ENCODE measurements at places on chromosomes 2 and 18. TPM values are rescaled to one million over a fixed set of nuclear protein-coding genes. Genes with fewer than 3 reads are reported as not detected.

DNA sequence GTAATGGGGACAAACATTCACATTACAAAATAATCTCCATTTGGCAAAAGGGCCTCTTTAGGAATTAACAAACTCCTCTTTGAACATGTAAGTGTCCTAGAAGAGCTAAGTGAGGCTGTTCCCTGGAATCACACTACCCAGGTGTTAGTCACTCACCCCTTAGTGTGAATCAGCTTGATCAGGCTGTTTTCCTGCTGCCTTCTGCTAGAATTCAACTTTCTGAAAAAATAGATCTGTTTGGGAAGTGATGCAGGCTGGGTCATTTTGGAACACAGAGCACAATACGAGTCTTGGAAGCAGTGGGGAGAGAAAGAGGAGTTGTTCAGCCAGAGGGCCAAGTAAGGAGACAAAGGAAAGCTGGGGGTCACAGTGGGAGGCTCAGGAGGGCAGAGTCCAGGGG, 40.0 kb downstream of the TTC32 start:
- no peak for DNase-seq

The KIF1A gene
- 574 TPM for polyA plus RNA-seq

GRCh38 chr2:53053937-53054336, 713.7 kb upstream of the CHAC2 start:
- DNase-seq, result no peak

- no peak for DNase-seq
Measured at GRCh38 chr2:4915357-4915756, 776.8 kb upstream of the SOX11 start.

- DNase-seq, result no peak
Measured at GRCh38 chr18:78730546-78730945, 249.1 kb upstream of the SALL3 start.

- DNase-seq, result no peak
Measured at GRCh38 chr2:108858894-108859293, 72.3 kb downstream of the CCDC138 start.

GRCh38 chr2:206442833-206443734, at the start of gene ADAM23:
ADAM23 (plus strand) TSS chr2:206443532; CDS start chr2:206443867, 335 bp downstream.
- peak; percentile 94 for DNase-seq

The ABCA12 gene
- polyA plus RNA-seq, result not detected

The OTX1 gene
- polyA plus RNA-seq, result 1.0 TPM

DNA sequence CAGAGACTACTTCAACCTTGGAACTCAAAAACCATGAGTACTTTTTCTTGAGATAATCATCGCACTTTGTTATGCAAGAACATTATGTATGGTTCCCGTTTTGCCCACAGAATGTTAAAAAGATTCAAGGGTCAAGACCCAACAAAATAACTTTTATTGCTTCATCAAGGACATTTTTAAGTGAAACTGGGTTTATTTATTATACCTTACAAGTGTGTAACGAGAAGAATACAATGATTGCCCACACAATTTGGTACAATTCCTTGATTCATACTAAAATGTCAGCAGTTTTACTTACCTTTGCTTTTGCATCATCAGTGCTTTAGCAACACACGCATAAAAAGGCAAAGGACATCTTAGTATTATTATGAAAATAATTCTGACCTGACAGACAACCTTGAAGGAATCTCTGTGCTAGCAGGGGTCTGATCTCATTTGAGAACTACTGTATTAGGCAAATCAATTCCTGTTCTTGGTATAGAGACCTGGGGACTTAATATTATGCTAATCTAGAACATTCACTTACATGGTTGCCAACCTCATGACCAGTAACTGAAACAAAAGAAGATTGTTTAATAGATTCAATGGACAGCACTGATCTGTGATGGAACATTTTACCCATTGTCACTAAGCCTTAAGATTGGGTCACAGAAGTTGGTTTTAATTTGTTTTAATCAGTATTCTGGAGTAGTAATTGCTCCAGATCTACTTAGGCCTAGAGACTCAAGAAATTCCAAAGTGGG, 16.2 kb downstream of the CCDC88A start:
- no peak for DNase-seq

GRCh38 chr2:84938194-84938879, 32.6 kb upstream of the KCMF1 start:
- no peak for DNase-seq

GRCh38 chr2:163943403-163944346, 207.9 kb upstream of the FIGN start:
- DNase-seq, result no peak

DNA sequence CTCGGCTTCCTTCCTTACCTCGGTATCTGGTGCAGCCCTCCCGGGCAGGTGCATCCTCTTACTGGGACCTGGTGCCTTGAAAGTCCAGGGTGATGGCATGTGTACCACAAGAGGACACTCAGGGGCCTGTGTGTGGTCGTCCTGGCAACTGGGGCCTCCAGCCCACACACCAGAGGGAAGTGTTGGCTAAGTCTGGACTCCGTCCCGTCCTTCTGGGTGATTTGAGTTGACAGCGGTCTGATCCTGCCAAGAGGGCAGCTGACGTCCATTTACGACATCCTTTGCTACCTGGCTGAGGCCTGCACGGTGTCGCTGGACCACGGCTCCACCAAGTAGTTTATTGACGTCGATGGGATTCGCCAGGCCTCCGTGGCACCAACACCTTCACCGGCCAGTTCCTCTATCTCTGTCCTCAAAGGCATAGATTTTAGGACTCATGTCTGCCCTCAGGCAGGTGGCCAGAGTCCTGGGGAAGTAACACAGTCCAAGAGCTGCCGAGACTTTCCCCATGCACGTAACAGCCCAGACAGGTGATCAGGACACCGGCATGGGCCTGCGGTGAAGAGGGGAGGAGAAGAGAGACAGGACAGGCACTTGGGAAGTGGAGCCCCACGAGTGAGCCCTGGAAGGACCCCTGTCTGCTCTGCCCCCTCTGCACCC, 186.0 kb upstream of the HDAC4 start:
- peak; percentile 18 for DNase-seq

The NOSTRIN gene
- polyA plus RNA-seq, result 1.2 TPM

The PRSS56 gene
- polyA plus RNA-seq, result not detected

DNA sequence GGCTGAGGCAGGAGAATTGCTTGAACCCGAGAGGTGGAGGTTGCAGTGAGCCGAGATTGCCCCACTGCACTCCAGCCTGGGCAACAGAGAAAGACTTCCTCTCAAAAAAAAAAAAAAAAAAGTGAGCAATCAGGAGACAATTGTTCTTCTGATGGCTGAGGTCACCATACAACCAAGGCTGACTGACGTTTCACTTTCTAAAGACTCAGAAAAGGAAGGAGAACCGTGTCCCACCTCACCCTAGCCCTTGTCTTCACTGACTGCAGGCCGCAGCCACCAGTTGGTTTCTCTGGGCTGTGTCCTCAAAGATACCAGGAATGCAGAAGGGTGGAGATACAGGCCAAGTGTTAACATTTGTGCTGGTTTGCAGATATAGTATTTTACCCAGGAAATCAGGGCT, 7.7 kb upstream of the SLC35F6 start:
- no peak for DNase-seq

The ASB1 gene
- polyA plus RNA-seq, result 25.8 TPM

The POTEJ gene
- not detected for polyA plus RNA-seq

- DNase-seq, result no peak
Measured at GRCh38 chr18:79874553-79875530, 76.6 kb downstream of the SLC66A2 start.

- no peak for DNase-seq
Measured at GRCh38 chr2:36307441-36307840, 48.1 kb upstream of the CRIM1 start.

DNA sequence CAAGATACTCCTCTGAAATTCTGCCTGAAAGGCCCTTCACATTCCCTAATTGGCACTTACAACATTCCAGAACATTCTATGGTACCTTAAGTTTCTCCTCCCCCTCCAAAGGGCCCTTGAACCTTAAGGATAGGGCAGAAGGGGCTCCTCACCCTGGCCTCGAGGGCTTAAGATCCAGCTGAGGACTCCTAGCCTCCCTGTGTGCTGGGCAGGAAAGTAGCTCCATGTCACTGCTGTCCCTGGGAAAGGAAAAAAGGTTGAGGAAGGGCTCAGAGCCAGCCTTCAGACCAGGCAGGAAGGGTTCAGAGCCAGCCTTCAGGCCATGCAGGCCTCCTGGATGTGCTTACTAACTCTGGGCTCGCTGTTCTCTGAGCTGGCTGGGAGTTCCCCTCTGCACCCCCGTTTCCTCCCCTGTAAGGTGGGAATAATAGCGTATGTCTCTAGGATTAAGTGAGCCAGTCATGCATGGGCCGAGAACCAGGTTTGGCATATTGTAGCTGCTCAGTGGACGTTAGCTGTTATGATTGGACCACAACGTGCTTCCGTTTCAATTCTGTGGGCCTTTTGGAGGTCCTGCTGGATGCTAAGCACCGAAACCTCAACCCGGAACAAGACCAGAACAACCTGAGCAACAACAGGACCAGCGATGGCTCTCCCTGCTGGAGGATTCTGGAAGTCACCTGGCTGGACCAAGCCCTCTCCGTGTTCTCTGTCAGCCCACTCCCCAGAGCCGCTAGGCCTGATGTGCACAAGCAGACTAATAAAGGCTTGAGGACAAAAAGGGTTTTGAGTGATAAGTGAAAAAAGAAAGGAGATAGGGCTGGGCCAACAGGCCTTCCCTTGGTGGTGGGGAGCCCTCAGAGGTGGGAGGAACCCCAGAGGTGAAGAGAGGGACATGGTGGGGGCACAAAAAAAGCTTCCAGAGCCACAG, 1.0 kb upstream of the B3GNT7 start:
- no peak for DNase-seq

The PTCD3 gene
- polyA plus RNA-seq, result 33.8 TPM

- DNase-seq, result no peak
Measured at GRCh38 chr2:200406379-200406778, 99.9 kb downstream of the SPATS2L start.

- DNase-seq, result peak; percentile 89
Measured at GRCh38 chr18:44742718-44743311, 62.1 kb downstream of the SETBP1 start.

DNA sequence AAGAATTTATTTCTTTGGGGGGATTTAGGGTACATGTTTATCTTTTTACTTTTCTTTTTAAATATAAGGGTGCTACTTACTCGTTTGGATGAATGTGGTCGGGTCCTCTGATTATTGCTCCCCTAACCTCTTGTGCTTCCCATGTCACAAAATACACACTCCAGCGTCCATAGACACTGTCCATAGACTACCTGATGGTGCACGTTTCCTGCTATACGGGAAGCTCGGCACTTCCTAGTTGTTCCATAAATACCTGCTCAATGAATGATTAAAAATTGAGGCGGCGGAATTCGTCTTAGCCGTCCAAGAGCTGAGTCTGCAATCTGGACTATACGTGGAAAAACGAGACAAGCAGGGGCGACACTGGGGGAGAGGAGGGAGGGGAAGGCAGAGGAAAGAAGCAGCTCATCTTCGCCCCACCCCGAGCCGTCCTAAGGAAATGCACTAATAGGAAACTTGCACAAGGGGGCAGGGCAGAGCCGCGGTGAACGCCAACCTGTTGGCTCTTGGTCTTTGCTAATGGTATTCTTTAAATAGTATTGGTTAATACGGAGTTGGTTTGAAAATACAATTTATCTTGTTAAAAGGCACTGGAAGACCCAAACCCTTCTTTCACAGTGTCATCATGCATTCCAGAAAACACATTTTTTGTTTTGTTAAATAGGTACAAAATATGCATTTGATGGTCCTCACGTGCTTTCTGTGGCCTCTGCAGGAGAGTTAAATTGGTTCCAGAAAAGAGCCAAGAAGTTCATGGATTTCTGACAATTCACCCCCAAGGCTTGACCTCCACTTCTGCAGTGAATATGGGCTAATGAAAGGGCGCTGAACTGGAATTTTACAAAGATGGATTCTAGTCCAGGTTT, 73.0 kb upstream of the KCTD1 start:
- DNase-seq, result no peak

DNA sequence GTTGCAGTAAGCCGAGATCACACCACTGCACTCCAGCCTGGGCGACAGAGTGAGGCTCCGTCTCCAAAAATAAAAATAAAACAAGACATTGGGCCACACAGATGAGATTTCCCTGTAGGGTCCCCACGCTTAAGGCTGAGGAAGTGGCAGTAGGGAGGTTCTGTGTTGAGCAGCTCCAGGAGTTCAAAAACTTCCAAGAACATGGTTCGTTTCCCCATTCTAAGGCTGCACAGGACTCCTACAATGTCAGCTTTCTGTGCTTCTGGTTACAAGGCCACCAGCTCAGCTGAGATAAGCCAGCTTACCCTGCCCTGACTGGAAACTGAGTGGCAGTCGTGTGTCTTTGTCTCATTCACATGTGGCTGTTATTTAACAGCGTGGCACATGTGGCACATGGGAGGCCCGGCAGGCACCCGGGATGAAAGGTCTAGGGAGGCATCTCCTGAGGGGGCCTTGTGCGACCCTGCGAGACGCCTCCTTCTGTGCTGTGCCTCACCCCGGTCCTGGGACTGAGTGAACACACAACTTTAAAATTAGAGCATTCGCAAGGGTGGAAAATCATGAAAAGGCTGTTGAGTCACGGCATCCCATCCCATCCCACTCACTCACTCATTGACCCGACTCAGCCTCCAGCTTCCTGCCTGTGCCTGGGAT, 7.7 kb downstream of the ITGB1BP1 start:
- no peak for DNase-seq

The TUBB8B gene
- 0.80 TPM for polyA plus RNA-seq

DNA sequence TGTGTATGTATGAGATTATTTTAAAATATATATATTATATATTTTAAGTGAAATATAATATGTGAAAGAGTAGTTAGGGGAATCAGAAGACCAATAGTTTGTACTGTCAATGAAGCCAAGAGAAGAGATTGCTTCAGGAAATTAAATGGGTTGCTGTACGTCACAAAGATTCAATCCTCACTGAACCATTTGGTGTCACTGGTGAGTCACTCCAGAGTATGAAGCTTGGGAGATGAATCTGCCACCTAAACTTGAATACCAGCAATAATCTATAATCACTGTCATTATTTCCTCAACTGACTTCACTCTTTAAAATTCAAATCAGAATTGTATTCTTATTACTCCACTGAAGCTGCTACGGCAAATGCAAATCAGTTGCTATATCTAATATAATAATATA, 41.9 kb upstream of the SCN9A start:
- peak; percentile 39 for DNase-seq

The RAB12 gene
- polyA plus RNA-seq, result 15.1 TPM

- DNase-seq, result no peak
Measured at GRCh38 chr2:175310813-175311504, 129.4 kb upstream of the ATP5MC3 start.

- peak; percentile 48 for DNase-seq
Measured at GRCh38 chr18:62788876-62789275, 73.5 kb downstream of the PHLPP1 start.

DNA sequence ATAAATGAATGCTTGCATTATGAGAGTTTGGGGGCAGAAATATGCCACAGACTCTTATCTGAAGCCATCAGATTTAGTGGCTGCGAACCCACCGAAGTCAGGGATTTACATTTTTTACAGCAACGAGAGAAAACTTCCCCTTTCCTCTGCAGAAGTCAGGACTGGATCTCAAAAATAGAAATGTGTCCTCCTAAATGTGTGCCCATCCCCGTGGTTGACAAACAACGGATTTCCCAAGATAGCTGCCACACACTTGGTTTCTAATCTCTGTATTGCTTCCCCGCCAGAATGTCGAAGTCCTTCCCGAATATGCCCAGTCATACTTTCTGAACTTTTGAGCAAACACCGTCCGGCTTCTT, 879 bp upstream of the ADAM23 start:
- DNase-seq, result no peak

- no peak for DNase-seq
Measured at GRCh38 chr2:61887717-61888266, 664 bp downstream of the CCT4 start.

The REG3G gene
- not detected for polyA plus RNA-seq
